ENCODE measurements at places on chromosomes 4 and X.

DNA sequence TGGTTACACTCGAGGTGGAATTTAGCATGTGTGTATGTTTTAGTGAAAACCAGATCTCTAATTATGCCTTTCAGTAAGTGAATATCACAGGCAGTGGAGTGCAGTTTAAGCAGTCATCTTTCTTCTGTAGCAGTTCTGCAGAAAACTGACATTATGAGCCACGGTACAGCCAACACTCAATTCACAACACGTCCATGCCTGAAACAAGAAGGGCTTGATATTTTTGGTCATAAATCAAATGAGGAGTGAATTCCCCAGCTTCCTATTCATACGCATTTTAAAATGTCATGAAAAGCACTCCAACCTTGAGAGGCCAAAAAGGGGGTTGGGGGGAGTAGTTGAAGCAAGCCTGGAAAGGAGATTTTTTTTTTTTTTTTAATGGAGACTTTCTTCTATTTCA, 316.7 kb downstream of the ARHGAP10 start:
- DNase-seq, result no peak

- no peak for DNase-seq
These were observed 123.5 kb downstream of the CAMK2D start for GRCh38 chr4:113637823-113638561.

- no peak for DNase-seq
These were observed 11.9 kb downstream of the ENPEP start for GRCh38 chr4:110487873-110488272.

DNA sequence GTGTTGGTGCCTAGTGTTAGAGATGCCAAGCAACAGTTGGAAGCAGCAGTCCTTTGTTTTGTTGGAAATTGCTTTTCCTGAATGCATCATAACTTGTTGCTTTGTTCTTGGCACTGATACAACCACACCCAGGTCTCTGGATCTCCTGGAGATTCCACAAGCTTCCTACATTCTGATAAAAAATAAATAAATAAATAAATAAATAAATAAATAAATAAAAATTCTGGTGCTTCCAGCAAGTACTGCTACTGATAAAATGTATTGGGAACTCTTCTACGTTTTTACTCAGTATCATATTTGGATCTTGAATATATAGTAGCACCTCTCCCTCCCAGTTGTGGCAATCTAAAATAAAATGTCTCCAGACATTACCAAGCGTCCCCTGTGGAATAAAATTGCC, 62.7 kb upstream of the GRID2 start:
- DNase-seq, result no peak

DNA sequence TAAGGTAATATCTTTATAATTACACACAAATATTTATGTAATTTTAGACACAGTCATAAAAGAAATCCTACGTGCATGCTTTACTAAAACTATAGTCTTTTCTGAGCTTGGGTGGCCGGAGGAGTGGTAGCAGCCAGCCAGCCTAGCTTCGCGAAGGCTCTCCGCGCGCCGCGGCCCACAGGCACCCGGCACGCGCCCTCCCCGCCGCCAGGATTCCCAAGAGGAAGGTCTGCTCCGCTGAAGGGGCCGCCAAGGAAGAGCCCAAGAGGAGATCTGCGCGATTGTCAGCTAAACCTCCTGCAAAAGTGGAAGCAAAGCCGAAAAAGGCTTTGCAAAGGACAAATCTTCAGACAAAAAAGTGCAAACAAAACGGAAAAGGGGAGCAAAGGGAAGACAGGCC, 8.7 kb upstream of the PJA1 start:
- no peak for DNase-seq

GRCh38 chr4:26568446-26568994, 15.4 kb upstream of the TBC1D19 start:
- DNase-seq, result no peak

DNA sequence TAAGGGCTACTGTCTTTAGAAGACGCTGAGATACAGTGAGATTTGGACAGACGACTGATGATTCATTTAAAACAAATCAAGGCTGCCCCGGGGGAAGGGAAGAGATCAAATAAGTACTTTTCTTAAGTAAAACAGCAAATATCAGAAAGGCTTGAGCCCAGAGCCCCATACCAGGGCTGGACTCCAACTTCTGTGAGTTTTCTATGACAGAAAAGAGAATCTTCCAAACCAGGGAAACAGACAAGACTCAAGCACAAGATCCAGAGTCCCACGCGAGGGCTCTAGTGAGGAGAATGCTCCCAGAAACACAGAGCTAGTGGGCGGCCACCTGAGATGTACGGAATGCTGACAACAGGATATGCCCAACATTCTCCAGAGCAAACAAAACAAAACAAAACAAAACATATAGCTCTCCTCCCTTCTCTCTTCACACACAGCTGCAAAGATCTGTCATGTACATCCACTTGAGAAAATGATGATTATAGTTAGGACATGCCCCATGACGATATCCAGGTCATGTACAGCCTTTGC, 13.1 kb downstream of the ACSL1 start:
- DNase-seq, result no peak

DNA sequence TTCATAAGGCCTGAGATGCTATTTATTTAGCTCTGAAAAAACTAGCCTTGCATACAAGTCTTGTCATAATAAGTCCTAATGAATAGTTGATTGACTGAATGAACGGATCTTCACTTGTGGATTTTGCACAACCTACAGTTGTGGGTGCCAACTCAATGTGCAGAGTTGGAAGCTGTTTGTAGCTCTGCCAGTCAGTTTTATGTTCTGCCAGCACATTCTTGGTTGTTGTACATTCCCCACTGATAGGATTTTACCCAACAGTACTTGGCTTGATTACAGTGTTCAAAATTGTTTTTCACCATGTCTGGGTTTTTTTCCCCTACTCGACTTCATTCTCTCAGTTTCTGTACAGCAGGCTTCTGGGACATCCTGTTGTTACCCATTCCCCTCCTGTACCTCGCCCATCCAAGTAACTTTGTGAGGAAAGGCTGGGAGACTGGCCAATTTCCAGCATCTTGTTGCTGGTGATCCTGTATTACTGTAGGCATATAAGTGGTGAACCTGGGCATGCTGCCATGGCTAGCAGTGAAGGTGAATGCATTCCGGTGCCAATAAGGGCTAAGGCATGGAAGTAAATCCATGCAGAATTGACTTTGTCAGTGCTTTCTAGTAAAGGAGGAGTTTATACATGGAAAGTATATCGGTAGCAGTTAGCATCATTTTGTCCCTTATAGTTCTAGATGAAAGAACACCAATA, 22.8 kb downstream of the IL1RAPL1 start:
- no peak for DNase-seq

DNA sequence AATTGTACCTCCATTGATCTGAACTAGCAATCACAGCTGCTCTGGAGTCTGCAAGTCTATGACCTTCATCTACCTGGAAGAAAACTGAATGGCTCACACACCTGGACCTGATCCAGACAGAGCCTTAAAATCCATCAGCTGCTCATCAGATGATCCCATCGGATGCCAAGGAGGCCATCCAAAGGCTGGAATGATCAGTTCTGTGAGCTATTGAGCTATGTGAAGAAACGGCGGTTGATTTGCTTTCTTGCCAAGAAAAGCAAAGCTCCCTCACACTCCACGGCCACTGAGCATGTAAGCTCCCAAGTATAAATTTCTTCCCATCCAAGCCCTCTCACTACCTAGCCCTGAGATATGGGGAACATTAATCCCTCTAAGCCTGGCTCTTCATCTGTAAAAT, 63.1 kb downstream of the RELL1 start:
- no peak for DNase-seq

DNA sequence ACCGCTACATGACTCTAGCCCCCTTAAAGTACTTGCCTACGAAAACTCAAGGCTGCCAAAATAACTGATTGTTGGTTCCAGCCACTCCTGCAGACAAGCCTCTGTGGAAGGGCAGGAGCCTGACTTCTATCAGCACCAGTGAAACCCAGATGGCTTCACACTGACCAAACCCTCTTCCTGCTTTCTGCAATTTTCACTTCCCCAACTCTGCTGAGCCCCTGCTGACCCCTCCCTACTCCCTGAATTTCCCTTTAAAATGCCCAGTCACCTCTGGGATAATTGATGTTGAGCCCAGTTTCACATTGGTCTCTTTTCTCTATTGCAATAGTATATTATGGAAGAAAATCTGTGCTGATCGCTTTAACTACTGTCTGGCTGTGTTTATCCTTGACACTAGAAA, 61.6 kb upstream of the STS start:
- no peak for DNase-seq

DNA sequence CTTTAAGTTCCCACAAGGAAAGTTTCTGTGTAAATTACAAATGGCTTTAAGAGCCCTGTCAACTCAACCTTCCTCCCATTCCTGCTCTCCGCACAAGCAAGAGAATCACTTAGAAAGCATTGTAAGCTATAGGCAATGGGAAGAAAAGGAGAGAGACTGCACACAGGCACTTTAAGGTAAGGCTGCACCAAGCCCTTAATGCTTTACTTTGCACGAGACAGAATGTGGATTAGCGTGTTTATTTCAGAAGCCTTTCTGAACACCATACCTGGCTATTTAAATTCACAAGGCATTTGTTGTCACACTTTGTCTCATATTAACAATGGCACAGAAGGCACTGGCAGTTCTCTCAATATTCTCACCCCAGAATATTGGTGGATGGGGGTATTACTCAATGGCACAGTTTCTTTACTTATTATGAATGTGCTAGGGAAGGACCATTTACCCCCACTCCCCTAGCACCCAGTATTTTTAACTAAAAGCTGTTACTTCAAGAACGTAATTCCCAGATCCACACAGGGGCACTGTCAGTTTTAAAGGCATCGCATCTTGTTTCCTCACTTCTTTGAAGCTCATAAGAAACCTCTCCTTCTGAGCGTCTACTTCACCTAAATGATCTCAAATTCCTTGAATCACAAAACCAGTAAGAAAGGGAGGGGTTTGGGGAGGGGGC, 150.0 kb downstream of the MAML3 start:
- no peak for DNase-seq

DNA sequence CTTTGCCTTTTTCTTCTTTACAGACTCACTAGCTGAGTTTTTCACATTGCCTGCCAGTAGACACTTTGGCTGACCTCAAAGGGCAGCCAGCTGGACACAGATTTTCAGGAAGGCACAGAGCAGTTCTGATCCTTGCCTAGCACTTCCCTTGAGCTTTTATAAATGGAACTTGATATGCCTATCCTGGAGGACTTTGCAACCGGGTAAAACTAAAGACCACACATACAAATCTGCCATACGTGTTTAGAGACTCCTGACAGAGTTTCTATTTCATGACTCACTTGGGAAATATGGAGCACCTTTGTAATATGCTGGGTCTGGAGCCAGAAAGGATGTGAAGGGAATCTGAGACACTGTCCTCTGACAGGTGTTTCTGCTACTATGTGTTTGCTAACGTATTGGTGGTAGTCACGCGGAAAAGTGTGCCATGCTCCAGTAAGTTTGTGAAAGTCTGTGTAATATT, 56.7 kb upstream of the RASSF6 start:
- DNase-seq, result no peak

- DNase-seq, result no peak
These were observed 40.0 kb upstream of the ARSJ start for GRCh38 chr4:114019276-114019968.

DNA sequence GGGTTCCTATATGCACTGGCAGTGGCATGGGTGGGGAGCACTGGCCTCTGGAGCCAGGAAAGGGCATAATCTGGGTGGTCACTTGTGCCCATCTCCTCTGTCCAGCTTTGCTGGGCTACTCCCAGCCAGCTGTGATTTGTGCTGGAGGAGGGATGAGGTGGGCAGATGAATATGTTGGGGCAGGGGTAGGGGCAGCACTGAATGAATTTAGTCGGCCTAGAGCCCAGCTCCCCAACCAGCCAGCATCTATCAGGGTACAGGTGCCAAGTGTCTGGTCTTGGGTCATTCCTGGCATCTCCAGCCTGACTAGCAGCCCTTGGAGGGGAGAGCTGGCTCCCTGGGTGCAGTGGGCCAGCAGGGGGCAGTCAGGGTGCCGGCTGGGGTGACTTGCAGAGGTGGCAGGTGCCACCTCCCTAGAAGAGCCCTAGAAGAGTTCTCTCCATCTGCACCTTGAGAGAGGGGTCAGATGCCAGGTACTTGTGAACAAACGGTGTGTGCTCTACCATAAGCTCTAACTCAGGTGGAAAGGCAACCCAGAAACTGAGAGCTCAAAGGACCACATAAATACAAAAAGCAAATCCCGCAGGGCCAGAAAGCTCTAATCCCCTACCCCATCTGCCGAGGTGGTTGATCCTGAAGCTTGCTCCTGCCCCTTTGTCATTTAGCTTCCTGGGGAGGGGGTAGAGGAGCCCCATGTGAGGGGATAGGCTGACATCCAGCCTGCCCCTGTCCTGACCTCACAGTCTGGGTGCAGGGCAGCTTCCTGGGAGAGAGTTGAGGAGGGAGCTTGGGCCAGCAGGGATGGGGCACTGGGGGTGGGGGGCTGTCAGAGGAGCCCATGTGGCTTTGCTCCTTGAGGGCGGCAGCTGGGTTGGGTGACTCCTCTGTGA, 2.2 kb downstream of the SORCS2 start:
- DNase-seq, result no peak

DNA sequence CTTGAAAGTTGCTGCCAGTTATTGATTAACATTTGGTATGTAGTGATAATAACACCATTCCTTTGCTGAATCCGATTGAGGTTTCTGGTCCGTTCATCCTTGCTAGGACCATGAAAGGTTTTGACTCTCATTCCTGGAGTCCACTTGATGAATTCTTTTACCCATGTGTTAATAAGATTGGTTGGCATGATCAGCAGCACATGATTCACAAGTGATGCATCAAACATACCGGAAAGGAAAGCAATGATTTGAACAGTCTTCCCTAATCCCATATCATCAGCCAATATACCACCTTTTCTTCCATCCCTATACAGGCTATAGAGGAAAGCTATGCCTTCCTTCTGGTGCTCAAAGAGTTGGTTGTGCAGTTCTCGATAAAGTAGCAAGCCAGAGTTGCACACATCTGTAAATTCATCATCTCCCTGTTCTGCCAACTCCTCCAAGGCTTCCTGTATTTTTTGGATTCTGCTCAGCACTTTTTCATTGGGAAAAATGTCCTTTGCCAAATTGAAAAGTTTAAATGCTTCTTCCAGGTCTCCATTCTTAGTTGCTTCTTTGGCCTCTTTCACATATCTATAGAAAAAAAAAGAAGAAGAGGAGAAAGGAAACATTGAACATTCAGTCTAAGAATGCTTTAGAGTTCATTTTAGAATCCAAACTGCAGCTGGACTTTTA, 26.7 kb downstream of the PIN4 start:
- DNase-seq, result no peak

GRCh38 chr4:112060212-112060611, 85.0 kb upstream of the FAM241A start:
- DNase-seq, result no peak

GRCh38 chr4:6957994-6958393, 48.4 kb downstream of the TBC1D14 start:
- DNase-seq, result no peak

GRCh38 chr4:16909281-16909680, 10.8 kb upstream of the LDB2 start:
- DNase-seq, result no peak

DNA sequence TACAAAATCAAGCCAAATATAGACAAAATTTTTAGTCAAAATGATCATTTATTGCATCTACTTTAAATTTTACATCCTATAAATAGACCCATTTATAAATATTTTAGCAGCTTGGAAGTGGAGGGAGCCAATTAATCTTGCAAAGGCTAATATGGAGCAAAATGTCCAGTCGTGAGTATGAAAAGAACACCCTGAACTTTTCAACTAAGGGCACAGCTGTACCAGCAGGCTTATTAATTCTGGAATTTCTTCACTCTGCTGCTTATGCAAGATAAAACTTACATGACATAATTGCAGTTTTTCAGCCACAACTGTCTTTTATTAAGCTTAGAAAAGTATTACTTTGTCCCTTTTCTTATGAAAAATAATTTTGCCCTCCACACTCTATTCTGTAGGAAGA, 22.9 kb upstream of the USP53 start:
- DNase-seq, result no peak
